ENCODE measurements at places on chromosomes 3 and 15. TPM values are rescaled to one million over a fixed set of nuclear protein-coding genes. Genes with fewer than 3 reads are reported as not detected.

The ESYT3 gene
- total RNA-seq: 0.05 TPM

The OR5K2 gene
- not detected for total RNA-seq

- H3K36me3 ChIP-seq: no peaks in the 10 kb centered on the region
- no peak for DNase-seq
- no peaks in the 10 kb centered on the region for H3K4me1 ChIP-seq
- no peak overlapping the region for H3K4me3 ChIP-seq
These were observed 364.6 kb upstream of the EPHA6 start for GRCh38 chr3:96449803-96450202.

The TRIM42 gene
- not detected for total RNA-seq

DNA sequence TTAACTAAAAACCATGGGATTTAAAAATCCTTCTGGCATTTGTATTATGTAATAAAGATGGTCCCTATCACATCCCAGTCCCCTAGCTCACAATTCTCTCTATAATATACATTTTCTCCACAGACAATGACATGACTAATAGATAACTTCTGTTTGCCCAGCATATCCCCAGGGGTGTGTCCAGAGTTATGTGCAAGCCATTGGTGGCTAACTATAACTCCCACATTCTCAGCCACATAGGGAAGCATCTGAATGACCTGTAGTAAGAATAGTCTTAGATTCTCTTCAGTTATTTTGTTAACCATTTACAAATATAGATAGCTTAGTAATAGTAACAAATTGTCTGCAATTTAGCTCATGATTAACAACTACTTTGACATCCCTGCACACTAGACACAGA lies 52.2 kb upstream of the RBSN start:
- no peak overlapping the region for H3K4me3 ChIP-seq
- H3K27me3 ChIP-seq: no peaks in the 10 kb centered on the region
- H3K36me3 ChIP-seq: no peaks in the 10 kb centered on the region

DNA sequence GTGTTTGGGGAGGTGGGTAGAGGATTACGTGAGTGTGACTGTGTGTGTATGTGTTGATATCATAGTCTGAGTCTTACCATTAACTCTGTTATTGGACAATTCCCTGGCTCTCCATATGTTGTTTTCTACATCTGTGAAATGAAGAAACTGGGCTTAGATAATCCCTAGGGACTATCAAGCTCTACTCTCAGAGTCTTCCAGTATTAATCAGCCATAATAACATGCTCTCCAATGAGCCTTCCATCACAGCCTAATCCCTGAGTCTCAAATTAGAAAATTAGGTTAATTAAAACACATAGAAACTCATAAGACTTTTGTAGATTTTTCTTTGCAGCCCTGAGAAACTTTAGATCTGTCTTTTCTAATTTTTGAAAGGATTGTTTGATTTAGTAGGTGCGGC lies 404.2 kb upstream of the RARB start:
- no peaks in the 10 kb centered on the region for H3K27me3 ChIP-seq
- H3K4me1 ChIP-seq: no peaks in the 10 kb centered on the region
- DNase-seq: no peak
- no peaks in the 10 kb centered on the region for H3K36me3 ChIP-seq

The XXYLT1 gene
- total RNA-seq: 7.6 TPM

The SMCO1 gene
- total RNA-seq: not detected

DNA sequence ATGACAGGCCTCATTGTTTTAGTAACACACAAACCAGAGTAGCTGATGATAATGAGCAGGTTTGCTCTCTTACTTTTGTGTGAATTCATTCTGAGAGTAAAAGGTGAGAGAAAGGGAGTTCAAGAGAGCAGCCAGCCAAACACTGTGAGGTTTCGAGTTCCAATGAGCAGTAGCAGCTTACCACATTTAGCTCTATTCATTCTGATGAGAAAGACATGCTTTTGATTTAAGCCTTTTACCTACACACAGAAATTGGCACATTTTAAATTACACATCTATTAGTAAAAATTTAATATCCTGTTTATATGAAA lies 28.0 kb downstream of the GLDN start:
- no peaks in the 10 kb centered on the region for H3K4me1 ChIP-seq
- no peaks in the 10 kb centered on the region for H3K36me3 ChIP-seq
- no peak for DNase-seq
- H3K27ac ChIP-seq: no peak overlapping the region
- no peaks in the 10 kb centered on the region for H3K27me3 ChIP-seq
- H3K4me3 ChIP-seq: no peak overlapping the region

The SLC12A1 gene
- total RNA-seq: 0.42 TPM

GRCh38 chr3:50372349-50372748 lies 13.0 kb upstream of the TMEM115 start:
- H3K27ac ChIP-seq: no peak overlapping the region
- H3K4me1 ChIP-seq: no peaks in the 10 kb centered on the region
- H3K36me3 ChIP-seq: no peaks in the 10 kb centered on the region
- no peak overlapping the region for H3K4me3 ChIP-seq

DNA sequence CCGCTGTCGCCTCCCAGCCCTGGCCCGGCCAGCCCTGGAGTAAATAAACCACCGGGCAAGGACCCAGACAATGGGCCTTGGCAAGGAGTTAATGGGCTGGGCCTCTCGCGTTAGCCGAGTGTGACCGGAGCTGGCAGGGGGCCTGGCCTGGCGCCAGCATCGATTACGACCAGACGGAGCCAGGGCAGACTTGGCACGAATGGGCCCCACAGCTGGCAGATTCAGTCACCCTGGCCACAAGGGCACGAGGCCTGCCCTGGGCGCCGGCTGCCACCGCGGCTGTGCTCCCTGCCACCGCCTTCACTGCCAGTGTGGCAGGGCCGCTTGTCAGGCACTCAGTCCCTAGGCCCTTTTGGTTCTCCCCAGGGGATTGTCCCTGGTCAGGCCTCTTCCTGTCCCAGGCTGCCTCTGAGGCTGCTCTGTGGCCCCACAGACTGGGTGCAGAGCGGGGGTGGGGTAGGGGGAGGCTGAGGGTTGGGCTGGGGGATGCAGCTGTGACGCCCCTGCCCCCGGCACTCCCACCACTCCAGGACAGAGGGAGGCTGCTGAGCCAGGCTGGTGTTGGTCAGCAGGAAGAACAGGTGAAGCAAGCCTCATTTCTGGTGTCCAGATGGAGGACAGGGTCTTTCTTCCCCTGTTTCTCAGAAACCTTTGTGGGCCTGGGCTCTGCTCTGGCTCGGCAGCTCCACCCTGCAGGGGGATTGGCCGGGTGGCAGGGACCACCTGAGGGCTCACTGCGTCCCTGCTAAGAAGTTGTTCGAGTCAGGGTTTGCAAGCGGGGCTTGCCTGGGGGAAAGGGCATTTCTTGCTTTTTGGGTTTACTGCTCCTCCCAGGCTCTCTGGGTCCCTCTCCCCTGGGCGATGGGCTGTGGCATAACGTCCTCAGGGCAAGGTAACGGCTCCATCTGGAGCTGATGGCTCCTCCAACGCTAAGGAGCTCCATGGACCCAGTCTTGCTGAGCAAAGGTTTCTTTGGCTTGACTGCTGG lies 30.5 kb upstream of the SRP14 start:
- DNase-seq: peak; percentile 42
- H3K4me1 ChIP-seq: peaks cover 11% of the 10 kb centered on the region
- H3K36me3 ChIP-seq: no peaks in the 10 kb centered on the region
- peak overlapping the region; percentile 22 for H3K27ac ChIP-seq

DNA sequence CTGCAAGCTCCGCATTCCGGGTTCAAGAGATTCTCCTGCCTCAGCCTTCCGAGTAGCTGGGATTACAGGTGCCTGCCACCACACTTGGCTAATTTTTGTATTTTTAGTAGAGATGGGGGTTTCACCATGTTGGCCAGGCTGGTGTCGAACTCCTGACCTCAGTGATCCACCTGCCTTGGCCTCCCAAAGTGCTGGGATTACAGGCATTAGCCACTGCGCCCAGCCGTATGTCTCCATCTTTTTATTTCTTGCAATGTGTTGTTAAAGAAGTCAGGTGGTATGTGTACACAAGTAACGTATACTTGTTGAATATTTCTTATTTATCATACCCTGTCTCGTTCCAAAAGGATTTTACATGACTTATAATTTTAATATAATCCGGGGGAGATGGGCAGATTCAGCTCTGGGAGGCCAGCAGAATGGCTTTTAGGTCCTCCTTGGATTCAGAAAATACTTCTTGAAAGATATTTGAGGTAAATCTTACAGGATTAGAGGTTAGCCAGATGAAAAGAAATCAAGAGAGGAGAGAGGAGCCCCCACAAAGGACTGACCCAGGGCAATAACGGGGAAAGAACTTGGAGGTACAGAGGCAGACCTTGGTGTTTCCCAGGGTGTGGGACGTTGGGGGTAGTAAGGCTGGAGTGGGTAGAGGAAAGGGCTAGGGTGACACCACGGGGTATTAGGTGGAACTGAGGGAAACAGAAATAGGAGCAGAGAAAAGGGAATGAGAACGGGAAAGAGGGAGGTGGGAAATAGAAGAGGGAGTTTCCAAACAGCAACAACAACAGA lies 27.2 kb upstream of the MUC20 start:
- H3K4me3 ChIP-seq: no peak overlapping the region
- no peak overlapping the region for H3K27ac ChIP-seq
- no peaks in the 10 kb centered on the region for H3K27me3 ChIP-seq
- no peaks in the 10 kb centered on the region for H3K4me1 ChIP-seq

GRCh38 chr15:61996056-61996635 lies 64.1 kb downstream of the VPS13C start:
- no peaks in the 10 kb centered on the region for H3K27me3 ChIP-seq
- no peak for DNase-seq
- H3K36me3 ChIP-seq: peaks cover 5% of the 10 kb centered on the region
- no peak overlapping the region for H3K27ac ChIP-seq
- no peaks in the 10 kb centered on the region for H3K4me1 ChIP-seq

GRCh38 chr3:122612696-122613095 lies 35.2 kb downstream of the PARP15 start:
- H3K36me3 ChIP-seq: no peaks in the 10 kb centered on the region
- H3K4me3 ChIP-seq: no peak overlapping the region
- H3K4me1 ChIP-seq: no peaks in the 10 kb centered on the region
- H3K27ac ChIP-seq: no peak overlapping the region
- DNase-seq: no peak
- no peaks in the 10 kb centered on the region for H3K27me3 ChIP-seq

The TMEM212 gene
- not detected for total RNA-seq

The TLR9 gene
- total RNA-seq: not detected

The RAD51 gene
- total RNA-seq: 0.25 TPM

DNA sequence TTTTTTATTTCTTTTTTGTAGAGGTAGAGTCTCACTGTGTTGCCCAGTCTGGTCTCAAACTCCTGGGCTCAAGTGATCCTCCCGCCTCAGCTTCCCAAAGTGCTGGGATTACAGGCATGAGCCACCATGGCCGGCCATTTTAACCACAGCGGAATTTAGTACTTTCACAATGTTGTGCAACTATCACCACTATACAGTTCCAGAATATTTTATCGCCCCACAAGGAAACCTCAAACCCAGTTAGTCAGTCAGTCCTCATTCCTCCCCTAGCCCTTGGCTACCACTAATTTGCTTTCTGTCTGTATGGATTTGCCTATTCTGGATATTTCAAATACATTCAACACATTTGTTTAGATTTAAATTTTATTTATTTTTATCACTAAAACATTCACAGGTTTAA lies 15.5 kb upstream of the HOMER2 start:
- H3K4me3 ChIP-seq: no peak overlapping the region
- H3K4me1 ChIP-seq: peaks cover 8% of the 10 kb centered on the region
- no peaks in the 10 kb centered on the region for H3K36me3 ChIP-seq
- H3K27ac ChIP-seq: no peak overlapping the region
- DNase-seq: no peak
- no peaks in the 10 kb centered on the region for H3K27me3 ChIP-seq

DNA sequence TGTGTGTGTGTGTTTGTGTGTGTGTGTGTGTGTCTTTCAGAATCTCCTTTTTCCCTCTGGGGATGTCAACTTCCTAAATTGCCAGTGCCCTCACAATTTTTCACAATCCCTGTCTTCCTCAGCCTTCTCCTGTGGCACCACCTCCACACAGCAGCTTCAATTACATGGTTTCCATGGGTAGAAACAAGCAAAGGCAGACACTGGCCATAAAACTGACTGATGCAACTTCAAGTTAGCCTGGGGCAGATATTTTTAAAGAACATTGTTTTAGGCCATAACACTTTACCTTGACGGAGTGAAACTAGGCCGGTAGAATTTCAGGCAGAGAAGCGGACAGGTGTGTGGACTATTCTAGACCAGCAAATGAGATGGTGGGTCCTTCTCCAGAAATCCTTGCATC lies 405.8 kb upstream of the SUCLG2 start:
- no peaks in the 10 kb centered on the region for H3K4me1 ChIP-seq
- H3K36me3 ChIP-seq: no peaks in the 10 kb centered on the region
- DNase-seq: no peak
- no peak overlapping the region for H3K27ac ChIP-seq

GRCh38 chr3:154050766-154051165 lies 70.4 kb upstream of the ARHGEF26 start:
- H3K36me3 ChIP-seq: no peaks in the 10 kb centered on the region
- DNase-seq: no peak
- peaks cover 2% of the 10 kb centered on the region for H3K27me3 ChIP-seq
- no peak overlapping the region for H3K4me3 ChIP-seq
- H3K27ac ChIP-seq: no peak overlapping the region

DNA sequence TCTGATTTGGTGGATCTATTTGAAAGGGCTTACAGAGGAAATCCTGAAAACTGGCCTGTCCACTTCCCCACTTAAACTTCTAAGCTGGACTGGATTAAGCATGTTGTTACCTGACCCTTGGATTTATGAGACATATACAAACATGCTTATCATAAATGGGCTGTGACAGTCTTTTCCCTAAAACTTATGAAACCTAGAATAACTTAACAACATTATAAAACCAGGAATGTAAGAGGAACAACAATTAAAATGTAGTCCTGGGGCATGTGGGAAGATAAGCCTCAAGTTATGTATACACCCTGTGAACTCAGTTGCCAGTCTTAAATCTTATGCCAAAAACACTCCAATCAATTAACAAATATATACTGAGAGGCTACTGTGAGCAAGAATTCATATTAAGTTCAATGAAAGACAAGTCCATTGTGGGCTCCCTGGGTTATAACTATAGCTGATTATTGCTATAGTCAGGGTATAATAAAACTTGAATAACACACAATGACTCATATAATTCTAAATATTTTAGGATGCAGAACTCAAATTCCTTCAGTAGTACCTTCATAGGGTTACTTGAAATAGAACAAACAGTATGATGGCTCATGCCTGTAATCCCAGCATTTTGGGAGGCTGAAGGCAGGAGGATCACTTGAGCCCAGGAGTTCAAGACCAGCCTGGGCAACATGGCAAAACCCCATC lies 87.2 kb upstream of the PPIB start:
- no peaks in the 10 kb centered on the region for H3K36me3 ChIP-seq
- H3K27me3 ChIP-seq: no peaks in the 10 kb centered on the region
- DNase-seq: no peak
- peak overlapping the region; percentile 38 for H3K27ac ChIP-seq
- H3K4me1 ChIP-seq: peaks cover 14% of the 10 kb centered on the region
- no peak overlapping the region for H3K4me3 ChIP-seq

GRCh38 chr3:143413372-143413771 lies 293.8 kb downstream of the CHST2 start:
- DNase-seq: no peak
- H3K4me3 ChIP-seq: no peak overlapping the region
- H3K36me3 ChIP-seq: no peaks in the 10 kb centered on the region
- no peak overlapping the region for H3K27ac ChIP-seq

- H3K4me3 ChIP-seq: no peak overlapping the region
- H3K4me1 ChIP-seq: no peaks in the 10 kb centered on the region
- DNase-seq: no peak
- no peaks in the 10 kb centered on the region for H3K27me3 ChIP-seq
These were observed 103.9 kb upstream of the BCL6 start for GRCh38 chr3:187849016-187849654.

- no peaks in the 10 kb centered on the region for H3K36me3 ChIP-seq
- H3K27ac ChIP-seq: no peak overlapping the region
- no peaks in the 10 kb centered on the region for H3K4me1 ChIP-seq
- DNase-seq: no peak
These were observed 37.0 kb upstream of the GCSAM start for GRCh38 chr3:112170046-112170445.

All from liver (tissue), 10 donors.